ENCODE measurements at places on chromosomes 11 and 22.

- DNase-seq, result no peak
Measured at GRCh38 chr11:112156956-112157766, 6.7 kb downstream of the IL18 start.

- no peak for DNase-seq
Measured at GRCh38 chr11:46969379-46969778, 32.8 kb downstream of the CSTPP1 start.

DNA sequence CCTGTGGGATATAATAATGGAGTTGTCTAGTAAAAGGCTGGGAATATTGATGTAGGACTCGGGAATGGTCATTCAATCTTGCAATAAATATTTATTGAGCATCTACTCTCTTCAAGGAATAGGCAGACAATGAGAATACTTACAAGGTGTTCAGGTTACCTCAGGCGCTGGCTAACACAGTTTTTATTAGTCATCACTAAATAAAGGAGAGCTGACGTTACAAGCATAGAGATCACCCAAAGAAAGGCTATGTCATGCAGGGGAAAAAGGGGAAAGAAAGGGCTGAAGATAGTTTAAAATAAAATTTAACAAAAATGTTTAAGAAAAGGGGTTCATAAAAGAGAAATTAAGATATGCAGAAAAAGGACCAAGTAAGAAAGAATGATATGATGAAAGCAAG lies 15.8 kb upstream of the CTSC start:
- DNase-seq, result no peak

DNA sequence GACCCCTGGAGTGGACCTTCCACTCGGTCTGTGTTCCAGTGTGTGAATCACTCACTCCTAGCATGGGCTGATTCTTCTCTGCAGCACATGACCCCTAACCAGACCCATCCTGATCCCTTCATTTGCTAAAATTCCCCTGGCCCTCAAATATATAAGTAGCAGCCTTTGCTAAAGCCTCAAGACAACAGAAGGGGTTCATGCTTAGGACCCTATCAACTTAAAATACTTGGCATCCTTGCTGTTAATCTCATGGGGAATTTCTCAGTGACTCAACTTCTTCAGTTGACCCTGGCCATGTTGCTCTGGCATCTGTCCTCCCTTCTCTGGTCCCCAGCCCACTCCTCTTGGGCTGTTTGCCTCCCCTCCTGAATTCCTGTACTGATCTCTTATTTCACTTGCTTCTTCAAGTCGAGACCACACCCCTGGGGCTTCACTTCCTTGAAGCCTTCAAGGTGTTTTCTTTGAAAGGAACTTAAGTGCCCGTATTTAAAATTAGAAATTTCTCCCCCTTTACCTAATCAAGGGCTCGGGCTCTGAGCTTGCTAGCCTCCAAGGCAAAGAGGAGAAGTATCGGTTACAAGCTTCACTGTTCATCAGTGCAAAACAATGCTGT lies 23.6 kb downstream of the NNMT start:
- DNase-seq, result no peak

DNA sequence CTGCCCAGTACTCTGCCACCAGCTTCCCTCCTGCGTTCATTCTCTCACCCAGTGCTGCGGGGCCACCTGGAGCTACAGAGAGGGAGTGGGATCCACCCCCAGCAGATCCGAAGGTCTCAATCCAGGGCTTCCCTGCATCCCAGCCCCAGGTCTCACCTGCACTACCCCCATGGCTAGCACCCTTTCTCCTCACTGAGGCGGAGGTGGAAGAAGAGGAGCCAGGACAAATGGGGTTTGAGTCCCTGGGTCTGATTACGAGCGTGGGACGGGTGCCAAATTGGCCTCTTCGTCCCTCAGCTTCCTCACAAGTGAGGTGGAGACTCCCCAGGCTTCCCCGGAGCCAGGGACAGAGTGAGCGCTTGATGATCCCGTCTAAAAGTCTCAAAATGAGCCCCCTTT lies 64.2 kb downstream of the NFAM1 start:
- DNase-seq, result no peak
